SJSA1 (cell line): ENCODE measurements at places on chromosomes 16 and 17. TPM values are rescaled to one million over a fixed set of nuclear protein-coding genes. Genes with fewer than 3 reads are reported as not detected.

GRCh38 chr16:26791169-26791568, 275.6 kb upstream of the C16orf82 start:
- H3K4me1 ChIP-seq = no peaks in the 10 kb centered on the region
- H3K36me3 ChIP-seq = no peaks in the 10 kb centered on the region
- no peak for DNase-seq
- H3K27me3 ChIP-seq = 0 out of 2 replicates have a peak, but pooled peaks cover 4% of the 10 kb centered on the region
- no peak overlapping the region for H3K4me3 ChIP-seq
- no peak overlapping the region for H3K27ac ChIP-seq

DNA sequence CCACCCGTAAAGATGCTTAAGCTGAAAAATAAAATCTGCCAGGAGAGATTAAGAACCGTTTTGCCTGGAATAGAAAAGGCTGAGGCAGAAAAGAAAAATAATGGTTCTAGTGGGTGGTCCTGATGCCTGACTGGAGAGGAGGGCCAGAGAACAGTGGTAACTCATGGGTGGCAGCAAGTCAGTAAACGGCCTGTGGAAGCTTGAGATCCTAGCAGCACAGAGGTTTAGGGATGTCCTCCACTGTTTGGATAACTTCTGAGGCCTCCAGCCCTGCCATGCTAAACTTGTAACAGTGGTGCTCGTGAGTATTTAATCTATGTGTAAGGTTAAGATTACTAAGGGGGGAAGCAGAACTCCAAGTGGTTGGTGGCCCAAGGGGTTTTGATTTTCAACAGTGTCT, 21.2 kb upstream of the PHAF1 start:
- H3K4me3 ChIP-seq = no peak overlapping the region
- H3K36me3 ChIP-seq = peaks cover 26% of the 10 kb centered on the region
- peak; percentile 57 for DNase-seq
- peaks cover 62% of the 10 kb centered on the region for H3K4me1 ChIP-seq
- H3K27me3 ChIP-seq = no peaks in the 10 kb centered on the region

GRCh38 chr17:72558971-72559476, 438.2 kb downstream of the SOX9 start:
- no peak for DNase-seq
- H3K27ac ChIP-seq = no peak overlapping the region
- no peaks in the 10 kb centered on the region for H3K36me3 ChIP-seq
- H3K4me3 ChIP-seq = no peak overlapping the region
- no peaks in the 10 kb centered on the region for H3K4me1 ChIP-seq

DNA sequence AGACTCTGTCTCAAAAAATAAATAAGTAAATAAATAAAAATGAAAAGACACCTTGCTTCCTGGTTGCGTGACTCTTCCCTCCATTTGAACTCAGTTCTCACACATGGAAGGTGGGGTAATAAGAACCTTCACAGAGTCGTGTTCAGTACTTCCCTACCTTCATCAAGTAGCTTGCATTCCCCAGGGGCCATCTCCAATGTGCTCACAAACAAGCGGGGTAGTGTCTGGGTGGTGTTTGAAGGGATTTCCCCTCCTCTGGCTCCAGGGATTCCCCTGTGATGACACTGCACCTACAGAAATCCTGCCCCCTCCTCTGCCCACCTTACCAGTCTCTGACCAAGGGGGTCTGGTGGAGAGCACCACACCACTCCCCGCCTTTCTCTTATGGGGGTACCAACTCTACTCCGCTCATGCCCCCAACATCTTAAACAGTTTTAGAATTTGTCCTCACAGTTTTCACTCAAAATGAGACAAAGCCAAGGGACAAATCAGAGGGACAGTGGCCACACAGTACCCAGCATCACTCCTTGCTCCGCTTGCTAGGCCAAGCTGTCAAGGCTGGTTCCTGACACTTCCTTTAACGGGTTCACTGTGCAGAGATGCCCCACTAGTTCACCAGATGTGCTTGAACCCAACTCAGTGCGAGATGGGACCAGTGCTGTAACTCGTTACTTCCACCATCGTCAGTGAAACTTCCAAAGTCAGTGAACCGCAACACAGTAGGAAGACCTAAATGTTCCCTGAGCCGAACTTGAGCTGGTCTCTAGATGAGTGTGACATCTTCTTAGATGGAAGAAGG, 69.1 kb downstream of the COPRS start:
- no peak for DNase-seq
- no peaks in the 10 kb centered on the region for H3K36me3 ChIP-seq
- H3K4me3 ChIP-seq = no peak overlapping the region
- H3K27ac ChIP-seq = no peak overlapping the region
- no peaks in the 10 kb centered on the region for H3K4me1 ChIP-seq

- H3K27me3 ChIP-seq = peaks cover 36% of the 10 kb centered on the region
- peaks cover 16% of the 10 kb centered on the region; the same call in 1 of the 2 replicates for H3K4me1 ChIP-seq
- no peak overlapping the region for H3K27ac ChIP-seq
- H3K36me3 ChIP-seq = no peaks in the 10 kb centered on the region
Observed at GRCh38 chr16:15857724-15858560, 1.1 kb upstream of the MYH11 start.

DNA sequence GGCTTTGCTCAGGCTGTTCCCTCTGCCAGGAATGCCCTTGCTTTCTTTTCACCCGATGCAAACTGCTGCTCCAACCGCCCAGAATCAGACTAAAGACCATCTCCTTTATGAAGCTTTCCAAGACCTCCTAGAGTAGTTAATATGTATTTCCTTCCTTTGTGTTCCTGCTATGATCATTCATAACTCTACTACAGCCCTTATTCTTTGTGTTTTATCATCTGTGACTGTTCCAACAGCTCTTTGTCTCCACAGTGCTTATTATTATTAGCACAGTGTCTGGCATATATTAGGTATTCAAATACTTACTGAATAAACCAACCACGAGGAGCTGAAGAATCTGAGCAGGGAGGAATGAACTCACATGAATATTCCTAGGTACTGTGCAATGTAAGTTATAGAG, 7.6 kb downstream of the PSME3IP1 start:
- peaks cover 9% of the 10 kb centered on the region for H3K36me3 ChIP-seq
- H3K27me3 ChIP-seq = no peaks in the 10 kb centered on the region
- H3K4me1 ChIP-seq = peaks cover 16% of the 10 kb centered on the region
- no peak for DNase-seq
- no peak overlapping the region for H3K4me3 ChIP-seq

The AATK gene
- total RNA-seq = 0.18 TPM in 1 of 2 replicates, not detected in the other

The SLC47A1 gene
- not detected in 2 replicates for total RNA-seq
